ENCODE measurements at places on chromosomes 11 and 22.

DNA sequence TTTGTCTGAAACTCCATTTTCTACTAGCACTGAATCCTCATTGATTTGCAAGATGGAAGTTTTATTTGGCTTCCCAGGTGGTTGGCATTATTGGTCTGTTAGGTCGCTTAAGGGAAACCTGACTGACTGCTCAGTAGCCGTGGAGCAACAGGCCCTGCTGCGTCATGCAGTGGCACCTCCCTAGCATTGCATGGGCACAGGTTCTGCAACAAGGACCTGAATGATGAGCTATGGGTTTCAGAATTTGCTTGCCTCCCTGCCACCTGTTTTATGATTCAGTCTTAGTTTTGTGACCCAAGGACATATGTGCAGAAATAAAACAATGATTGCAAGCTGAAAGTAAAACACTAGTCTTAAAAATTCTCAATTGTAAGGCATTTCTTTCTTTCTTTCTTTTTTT lies 128.5 kb downstream of the SLC1A2 start:
- no peak for DNase-seq

- no peak for DNase-seq
These were observed 82.9 kb upstream of the PPARA start for GRCh38 chr22:46067159-46068111.

DNA sequence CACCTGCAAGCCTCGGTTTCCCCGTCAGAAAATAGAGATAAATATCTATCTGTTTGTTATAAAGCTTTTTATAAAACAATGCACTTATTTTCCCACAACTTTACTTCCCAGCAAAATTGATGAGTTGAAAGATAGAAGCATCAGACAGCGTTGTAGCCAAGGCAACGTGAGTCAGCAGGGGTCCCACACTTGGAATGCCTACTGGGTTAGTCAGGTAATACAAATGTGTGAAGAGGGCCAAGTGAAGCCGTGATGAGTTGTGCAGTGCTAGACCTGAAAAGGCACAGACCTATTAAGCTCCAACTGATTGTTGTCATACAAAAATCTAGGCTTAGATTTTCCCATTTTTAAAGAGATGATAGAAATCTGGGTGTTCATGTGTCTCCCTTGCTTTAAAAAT lies 118.7 kb downstream of the PGR start:
- no peak for DNase-seq

DNA sequence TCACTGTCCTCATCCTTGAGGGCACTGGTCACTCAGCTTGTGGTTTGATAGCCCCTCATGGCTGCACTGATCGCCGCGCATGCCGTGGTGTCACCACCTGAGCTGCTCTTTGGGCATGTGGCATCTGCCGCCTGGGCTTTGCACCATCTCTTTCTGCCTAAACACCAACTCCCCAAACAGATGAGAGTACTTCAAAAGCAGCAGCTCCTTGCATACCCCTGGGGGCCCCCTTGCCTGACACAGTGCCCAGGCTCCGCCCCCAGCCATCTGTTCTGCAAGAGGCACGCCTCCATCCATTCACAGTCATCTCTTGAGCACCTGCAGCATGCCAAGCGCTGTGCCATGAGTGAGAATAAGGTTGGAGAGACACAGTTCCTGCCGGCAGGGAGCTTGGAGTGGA lies 104.5 kb upstream of the B3GAT1 start:
- DNase-seq = no peak

DNA sequence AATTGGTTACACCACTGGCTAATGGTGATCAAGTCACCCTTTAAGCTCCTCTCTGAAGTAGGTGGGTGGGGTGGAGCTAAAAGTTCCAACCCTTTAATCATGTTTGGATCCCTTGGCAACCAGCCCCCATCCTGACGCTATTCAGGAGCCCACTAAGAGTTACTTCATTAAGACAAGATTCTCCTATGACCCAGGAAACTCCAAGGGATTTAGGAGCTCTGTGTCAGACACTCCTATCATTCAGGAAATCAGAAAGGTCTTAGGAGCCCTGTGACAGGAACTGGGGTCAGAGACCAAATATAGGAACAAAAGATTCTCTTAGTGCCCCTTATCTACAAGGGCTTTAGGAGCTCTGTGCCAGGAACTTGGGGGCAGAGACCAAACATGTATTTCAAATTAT lies 141.3 kb downstream of the ATG16L2 start:
- DNase-seq = no peak

DNA sequence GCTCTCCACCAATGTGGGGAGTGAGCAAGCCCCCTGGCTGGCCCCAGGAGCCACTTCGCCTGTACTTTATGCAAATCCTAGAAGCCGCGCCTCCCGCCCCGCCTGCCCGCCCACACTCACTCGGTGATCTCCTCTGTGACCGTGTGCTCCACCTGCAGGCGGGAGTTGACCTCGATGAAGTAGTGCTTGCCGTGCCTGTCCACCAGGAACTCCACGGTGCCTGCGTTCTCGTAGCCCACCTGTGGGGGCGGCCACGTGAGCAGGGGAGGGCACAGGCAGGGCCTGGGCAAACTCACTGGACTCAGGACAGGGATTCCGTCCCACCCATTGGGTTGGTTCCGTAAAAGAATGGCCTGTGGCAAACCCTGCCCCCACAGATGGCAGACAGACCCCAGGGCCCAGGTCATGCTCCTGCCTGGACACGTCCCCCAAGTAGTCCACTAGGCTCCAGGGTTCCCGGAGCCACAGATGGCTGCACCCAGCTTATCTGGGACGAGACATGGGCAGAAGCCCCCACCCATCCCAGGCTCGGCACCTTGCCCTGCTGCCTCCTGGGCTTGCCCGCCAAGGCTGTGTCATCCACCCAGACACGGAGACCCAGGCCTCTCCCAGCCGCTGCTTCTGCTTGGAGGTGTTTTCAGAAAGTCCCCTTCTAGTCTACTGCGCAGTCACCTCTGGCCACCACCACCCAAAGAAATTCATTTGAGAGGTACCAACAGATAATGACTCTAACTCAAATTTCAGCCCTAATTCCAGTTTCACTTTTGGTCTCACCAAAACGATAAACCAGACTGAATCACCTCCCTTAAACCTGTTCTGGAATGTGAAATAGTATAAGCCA lies 12.1 kb downstream of the LRFN4 start:
- peak; percentile 73 for DNase-seq

- DNase-seq = no peak
These were observed 1.1 kb downstream of the USP35 start for GRCh38 chr11:78189851-78190250.

DNA sequence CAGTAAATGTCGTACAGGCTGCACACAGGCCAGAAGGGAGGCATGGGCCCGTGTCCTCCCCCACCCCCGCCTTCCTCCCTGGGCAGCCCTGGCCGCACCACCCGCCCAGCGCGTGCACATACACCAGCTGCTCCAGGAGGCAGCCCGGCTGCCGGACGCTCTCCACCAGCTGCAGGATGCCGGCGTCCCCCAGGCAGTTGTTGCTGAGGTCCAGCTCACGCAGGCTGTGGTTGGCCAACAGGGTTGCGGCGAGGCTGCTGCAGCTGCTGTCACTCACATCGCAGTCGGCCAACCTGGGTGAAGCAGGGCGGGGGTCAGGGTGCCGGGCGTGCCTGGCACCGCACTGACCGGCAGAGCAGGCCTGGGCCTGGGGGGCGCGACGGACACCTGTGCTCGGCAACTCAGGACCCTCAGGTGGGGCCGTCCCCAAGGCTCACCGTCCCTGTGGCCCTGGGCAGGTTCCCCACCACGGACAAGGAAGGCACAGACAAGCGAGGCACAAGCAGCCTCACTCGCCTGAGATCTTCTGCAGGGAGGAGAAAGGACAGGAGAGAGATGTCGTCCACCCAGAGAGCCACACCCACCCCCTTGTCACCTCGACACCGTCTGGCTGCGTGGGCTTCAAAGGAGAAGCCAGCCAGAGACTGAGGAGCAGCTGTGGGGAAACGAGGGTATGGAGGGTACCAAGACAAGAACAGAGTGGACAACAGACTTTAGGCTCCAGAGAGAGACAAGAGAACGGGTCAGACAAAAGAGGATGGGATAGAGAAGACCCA lies 12.1 kb downstream of the RNH1 start:
- DNase-seq = no peak

- peak; percentile 91 for DNase-seq
These were observed 598 bp downstream of the ZFP91 start for GRCh38 chr11:58579192-58580129.

DNA sequence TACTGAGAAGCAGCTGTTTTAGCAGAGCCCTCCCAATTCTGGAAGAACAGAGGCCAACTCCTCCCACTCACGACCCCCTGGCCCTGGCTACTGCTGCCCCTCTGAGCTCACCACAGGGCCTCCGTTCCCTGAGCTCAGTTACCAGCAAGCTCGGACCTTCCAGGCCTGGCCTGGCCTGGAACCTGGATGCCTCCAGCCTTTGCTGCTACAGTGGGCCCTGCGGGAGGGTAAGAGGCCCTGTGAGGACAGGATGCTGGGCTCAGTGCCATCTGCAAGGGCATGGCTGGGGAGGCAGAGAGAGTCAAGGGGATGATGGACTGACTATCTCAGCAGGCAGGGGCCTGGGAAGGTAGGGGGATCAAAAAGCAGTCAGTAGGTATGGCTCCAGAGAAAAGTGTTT lies 209.9 kb upstream of the NCAM1 start:
- no peak for DNase-seq

- DNase-seq = no peak
These were observed 7.7 kb downstream of the SLC37A2 start for GRCh38 chr11:125070699-125071254.

GRCh38 chr11:34727228-34727737 lies 106.4 kb downstream of the EHF start:
- no peak for DNase-seq

- no peak for DNase-seq
These were observed 30.6 kb downstream of the CYB5R2 start for GRCh38 chr11:7642747-7643146.

- DNase-seq = no peak
These were observed 58.3 kb upstream of the CYP2D6 start for GRCh38 chr22:42188808-42189447.

DNA sequence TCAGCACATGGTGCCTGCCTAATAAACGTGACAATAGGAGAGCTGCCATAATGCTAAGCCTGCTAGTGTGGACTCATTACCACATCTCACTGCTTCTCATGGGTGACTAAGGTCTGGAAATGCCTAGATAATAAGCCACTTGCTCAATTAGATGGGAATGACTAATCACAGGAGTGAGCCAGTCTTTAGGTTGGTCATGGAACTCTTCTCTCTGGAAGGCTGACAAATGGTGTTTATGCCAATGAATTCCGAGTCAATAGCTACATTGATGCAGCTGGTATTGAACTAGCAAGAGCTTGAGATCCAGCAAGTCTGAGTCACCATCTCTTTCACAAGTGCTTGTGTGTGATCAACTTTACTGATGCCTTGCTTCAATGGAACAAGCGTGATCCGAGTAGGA lies 334.9 kb downstream of the OPCML start:
- no peak for DNase-seq

DNA sequence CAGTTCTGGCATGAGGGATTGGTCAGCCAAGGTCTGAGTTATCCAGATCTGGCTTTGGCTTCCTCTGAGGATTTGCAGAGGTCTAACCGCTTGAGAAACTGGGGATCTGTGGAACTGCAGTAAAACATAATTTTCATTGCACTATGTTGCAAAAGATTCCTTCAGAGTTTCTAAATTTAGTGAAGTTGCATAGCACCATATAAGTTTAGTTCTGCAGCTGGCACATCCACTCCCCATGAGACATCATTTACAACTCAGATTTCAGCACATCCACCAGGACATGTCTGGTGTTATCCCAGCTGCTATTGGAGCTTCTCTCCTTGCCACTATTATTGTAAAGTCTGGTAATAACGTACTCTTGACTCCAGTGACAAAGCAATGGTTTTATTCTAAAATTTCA lies 181.5 kb downstream of the CWF19L2 start:
- no peak for DNase-seq

DNA sequence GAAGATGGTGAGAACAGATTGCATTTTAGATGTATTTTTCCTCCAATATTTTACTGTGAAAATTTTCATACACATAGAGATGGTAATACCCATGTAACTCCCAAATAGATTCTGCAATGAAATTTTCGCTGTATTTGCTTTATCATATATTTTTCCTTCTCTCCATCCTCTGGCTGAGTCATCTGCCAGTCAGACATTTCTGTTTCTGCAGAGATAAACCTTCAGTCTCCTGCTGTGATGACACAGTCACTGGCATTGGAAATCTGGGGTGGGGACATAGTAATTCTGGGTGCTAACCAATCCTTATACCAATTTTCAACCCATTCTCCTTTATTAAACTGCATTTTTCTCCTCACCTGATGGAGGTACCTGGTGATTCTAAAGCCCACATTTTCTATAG lies 33.7 kb downstream of the SVIP start:
- no peak for DNase-seq

GRCh38 chr22:42842658-42843370 lies 14.3 kb downstream of the ARFGAP3 start:
- no peak for DNase-seq

GRCh38 chr11:40130427-40130826 lies 1329.0 kb downstream of the LRRC4C start:
- no peak for DNase-seq

DNA sequence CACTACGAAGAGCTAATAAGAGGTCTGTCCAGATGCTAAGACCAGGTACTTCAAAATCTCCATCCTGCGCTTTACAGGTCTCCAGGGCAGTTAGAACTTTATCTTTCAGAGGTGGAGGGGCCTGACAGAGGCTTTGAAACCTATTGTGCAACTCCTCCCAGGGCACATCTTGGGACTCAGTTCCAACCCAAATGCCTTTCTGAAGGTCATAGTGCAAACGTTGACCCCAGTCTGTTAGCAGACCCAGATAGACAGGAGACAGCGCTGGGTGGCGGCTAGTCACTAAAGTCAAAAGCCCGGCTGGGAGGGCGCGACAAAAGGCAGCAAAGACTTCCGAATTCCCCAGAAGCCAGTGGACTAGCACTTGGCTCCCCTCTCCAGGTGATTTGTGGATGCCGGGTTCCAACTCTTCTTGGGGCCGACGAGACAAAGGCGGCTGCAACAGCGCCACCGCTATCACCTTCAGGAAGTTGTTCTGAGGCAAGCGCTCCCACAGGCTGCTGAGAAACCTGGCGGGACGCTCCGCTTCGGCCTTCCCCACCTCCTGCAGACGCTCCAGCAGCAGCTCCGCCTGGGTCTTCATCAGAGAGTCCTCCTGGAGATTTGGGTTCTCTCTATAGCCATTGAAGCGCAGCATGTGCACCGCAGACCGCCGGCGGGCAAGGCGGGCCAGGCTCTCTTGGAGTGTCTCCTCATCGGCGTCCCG lies 728 bp downstream of the FANCF start:
- peak; percentile 48 for DNase-seq

DNA sequence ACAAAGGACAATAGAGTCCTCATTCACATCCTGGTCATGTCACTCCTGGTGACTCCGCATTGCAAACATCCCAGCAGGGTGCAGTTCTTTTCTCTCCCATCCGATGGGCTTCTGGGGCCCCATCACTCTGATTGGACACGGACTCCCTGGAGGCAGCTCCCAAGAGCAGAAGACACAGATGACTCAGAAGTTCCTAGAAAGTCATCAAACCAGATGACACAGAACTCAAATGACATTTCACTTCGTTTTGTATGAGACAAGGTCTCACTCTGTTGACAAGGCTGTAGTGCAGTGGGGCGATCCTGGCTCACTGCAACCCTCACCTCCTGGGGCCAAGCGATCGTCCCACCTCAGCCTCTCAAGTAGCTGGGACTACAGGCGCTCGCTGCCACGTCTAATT lies 33.2 kb downstream of the ZNF195 start:
- DNase-seq = no peak

Data from activated T-cell treated with anti-CD3 and anti-CD28 coated beads for 4 hours (primary cell).